ENCODE measurements at places on chromosomes 2 and 18. TPM values are rescaled to one million over a fixed set of nuclear protein-coding genes. Genes with fewer than 3 reads are reported as not detected.

OSR1 gene
- total RNA-seq = 26.5 TPM

CAPN14 gene
- total RNA-seq = 0.09 TPM

WDR54 gene
- 3.4 TPM for total RNA-seq

MYL1 gene
- total RNA-seq = not detected

CTNNA2 gene
- not detected for total RNA-seq

ANXA4 gene
- 43.7 TPM for total RNA-seq

CTAGE1 gene
- not detected for total RNA-seq

MYOM1 gene
- 377 TPM for total RNA-seq

HOXD9 gene
- total RNA-seq = not detected

IL36B gene
- not detected for total RNA-seq

ASB18 gene
- total RNA-seq = 5.3 TPM

EVX2 gene
- not detected for total RNA-seq

TSPYL6 gene
- total RNA-seq = not detected

IL36RN gene
- total RNA-seq = not detected

DSEL gene
- 6.2 TPM for total RNA-seq

TLX2 gene
- not detected for total RNA-seq
